ENCODE measurements at places on chromosomes 16 and 17.

DNA sequence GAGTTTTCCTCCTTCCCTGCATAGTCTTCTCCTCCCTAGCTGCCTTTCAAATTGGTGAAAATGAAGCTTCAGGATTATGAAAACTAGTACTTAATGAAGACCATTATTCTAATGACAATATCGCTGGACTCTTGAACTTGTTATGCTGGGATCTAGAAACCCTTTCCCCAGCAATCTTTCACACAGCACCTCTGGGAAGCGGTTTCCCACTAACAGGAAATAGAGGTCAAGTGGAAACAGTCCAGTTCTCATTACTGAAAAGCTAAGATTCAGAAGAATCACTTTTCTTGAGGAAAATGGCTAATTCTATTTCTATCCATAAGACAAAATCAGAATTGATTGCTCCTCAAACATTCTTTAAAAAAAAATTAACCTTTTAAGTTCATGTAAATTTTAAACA lies 2.0 kb upstream of the VEZF1 start:
- H3K4me3 ChIP-seq, result peak overlapping the region; percentile 89
- H3K27ac ChIP-seq, result peak overlapping the region; percentile 96
- DNase-seq, result no peak

- peaks cover 14% of the 10 kb centered on the region for H3K4me1 ChIP-seq
- no peak for DNase-seq
- H3K36me3 ChIP-seq, result no peaks in the 10 kb centered on the region
- no peak overlapping the region for H3K27ac ChIP-seq
- no peak overlapping the region for H3K4me3 ChIP-seq
Observed at GRCh38 chr17:51500454-51500853, 240.1 kb downstream of the UTP18 start.

GRCh38 chr16:88030498-88030897 lies 79.3 kb downstream of the BANP start:
- no peak for DNase-seq
- H3K4me1 ChIP-seq, result peaks cover 11% of the 10 kb centered on the region
- peaks cover 17% of the 10 kb centered on the region for H3K36me3 ChIP-seq
- peak overlapping the region; percentile 51 for H3K27ac ChIP-seq

DNA sequence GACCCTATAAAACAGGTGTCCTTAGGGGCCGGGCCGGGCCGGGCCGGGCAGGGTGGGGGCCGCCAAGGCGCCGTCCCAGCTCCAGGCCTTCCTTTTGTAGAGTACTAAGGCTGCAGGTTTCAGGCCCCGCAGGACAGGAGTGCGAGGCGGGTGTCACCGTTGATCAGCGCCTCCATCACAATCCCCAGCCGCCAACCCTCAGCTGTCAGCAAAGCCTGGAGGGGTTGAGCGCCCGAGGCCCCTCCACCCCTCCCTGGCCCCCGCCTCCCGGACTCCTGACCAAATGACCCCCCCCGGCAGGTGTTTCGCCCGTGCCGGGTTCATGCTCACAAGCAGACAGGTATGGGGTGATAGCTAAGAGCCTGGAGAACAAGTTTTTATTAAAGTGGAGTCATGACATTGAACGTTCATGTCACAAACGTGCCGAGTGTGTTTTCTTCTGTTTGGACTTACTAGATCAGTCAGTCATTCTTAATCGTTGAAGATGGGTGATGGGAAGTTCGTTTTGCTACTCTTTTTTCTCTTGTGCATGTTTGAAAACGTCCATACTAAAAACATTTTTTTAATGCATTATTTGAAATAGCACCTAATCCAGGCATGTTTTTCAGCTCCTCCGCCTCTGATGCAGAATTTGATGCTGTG lies 534 bp downstream of the ARL2BP start:
- peaks cover 14% of the 10 kb centered on the region for H3K4me1 ChIP-seq
- no peak for DNase-seq
- no peaks in the 10 kb centered on the region for H3K27me3 ChIP-seq

- no peaks in the 10 kb centered on the region for H3K27me3 ChIP-seq
- no peak for DNase-seq
- no peak overlapping the region for H3K27ac ChIP-seq
Observed at GRCh38 chr16:57297856-57298255, 13.4 kb upstream of the PLLP start.

DNA sequence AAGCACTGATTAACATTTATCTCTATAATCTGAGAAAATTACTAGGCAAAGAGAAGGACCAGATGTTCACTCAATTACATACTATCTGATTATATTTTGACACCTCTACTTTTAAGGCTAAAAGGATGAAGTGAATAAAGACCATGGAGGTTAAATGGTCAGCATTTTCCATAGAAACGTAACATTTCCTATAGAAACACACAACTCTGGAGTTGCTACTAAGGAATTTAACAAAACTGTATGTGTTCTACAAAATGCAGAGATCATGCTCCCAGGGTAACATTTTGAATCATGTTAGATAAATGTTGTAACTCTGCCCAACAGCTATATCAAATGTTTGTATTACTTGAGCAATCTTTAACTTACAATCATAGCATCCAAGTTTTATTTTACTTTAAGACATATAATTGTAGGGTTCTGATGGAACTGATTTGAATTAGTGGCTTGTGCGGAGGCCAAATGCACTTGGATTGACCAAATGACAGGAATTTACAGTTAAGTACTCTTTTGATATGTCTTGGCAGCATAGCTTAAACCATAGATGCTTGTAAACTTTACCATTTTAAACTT lies 97.7 kb downstream of the RPGRIP1L start:
- H3K27me3 ChIP-seq, result no peaks in the 10 kb centered on the region
- H3K4me3 ChIP-seq, result no peak overlapping the region
- no peak for DNase-seq
- no peak overlapping the region for H3K27ac ChIP-seq
- peaks cover 10% of the 10 kb centered on the region for H3K4me1 ChIP-seq
- peaks cover 22% of the 10 kb centered on the region for H3K36me3 ChIP-seq

GRCh38 chr16:4115949-4116318 lies 308 bp downstream of the ADCY9 start:
- no peak overlapping the region for H3K27ac ChIP-seq
- no peak for DNase-seq
- H3K36me3 ChIP-seq, result peaks cover 7% of the 10 kb centered on the region
- H3K4me1 ChIP-seq, result peaks cover 41% of the 10 kb centered on the region

Measured in mesothelial cell of epicardium (in vitro differentiated cells).